Activated CD4-positive, alpha-beta T cell treated with anti-CD3 and anti-CD28 coated beads, Interleukin-2, amount 50 U/mL, for 24 hours (primary cell): ENCODE measurements at places on chromosomes 6 and 20.

GRCh38 chr6:109034526-109034925, 60.1 kb downstream of the SESN1 start:
- DNase-seq: no peak

- no peak for DNase-seq
Measured at GRCh38 chr6:36508532-36508931, 38.7 kb downstream of the STK38 start.

GRCh38 chr6:35173427-35174087, 32.4 kb upstream of the TCP11 start:
- no peak for DNase-seq

DNA sequence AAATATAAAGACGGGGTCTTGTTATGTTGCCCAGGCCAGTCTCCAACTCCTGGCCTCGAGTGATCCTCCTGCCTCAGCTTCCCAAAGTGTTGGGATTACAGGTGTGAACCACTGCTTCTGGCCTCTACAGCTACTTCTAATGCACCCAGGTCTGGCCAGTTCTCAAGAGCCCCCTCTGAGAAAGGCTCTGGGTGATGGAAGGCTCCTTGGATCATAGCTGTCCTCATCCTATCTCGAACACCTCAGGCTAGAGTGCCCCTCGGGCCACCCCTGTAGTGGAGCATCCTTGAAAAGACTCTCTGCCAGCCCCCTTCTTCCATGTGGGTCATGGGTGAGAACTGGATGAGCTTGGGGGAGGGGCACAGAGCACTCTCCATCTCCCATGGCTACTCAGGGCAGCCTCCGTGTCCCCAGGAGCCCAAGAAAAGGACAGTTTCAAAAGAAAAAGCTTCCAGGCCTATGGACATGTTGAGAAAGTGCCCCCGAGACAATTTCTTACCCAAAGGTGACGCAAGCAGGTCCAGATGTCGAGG, 714 bp upstream of the MYLK2 start:
- DNase-seq: no peak

- no peak for DNase-seq
Measured at GRCh38 chr6:7727086-7727945, 1.4 kb downstream of the BMP6 start.

DNA sequence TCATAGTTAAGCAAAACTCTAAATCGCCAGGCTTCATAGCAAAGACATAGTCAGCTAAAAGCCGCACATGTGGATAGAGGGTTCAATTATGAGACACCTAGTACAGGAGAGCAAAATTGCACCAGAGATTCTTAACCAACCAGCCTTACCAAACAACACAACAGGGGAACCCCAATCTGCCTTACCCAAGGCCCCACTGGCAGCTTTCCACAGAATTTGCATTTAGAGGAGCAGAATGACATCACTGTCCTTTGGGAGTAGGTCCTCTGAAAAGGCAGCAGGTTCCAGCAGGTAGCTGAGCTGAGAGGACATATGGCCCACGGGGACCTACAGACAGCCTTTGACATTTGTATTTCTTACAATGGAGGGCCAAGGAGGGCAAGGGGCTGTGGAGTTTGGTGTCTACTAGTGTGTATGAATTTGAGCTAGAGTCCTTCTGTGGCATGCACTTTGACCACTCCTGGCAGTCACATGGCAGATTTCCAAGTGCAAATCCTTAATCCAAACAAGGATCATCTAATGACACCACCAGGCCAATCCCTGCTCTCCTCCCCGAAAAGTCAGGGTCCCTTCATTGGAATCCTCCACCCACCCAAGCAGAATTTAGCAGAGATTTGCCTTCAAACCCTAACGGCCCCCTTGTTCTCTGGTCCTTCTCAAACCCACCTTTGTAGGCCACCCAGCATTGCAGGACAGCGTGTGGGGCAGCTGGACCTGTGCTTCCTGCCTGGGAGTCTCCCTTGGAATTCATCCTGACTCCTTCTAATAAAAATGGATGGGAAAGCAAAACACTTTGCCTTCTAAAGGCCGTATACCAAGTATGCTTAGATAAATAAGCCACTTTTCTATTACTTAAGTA, 171.2 kb upstream of the SUPT3H start:
- DNase-seq: no peak

GRCh38 chr20:55649254-55649653, 356.1 kb downstream of the CBLN4 start:
- DNase-seq: no peak

GRCh38 chr20:63067721-63068560, 61.2 kb upstream of the BHLHE23 start:
- DNase-seq: no peak

DNA sequence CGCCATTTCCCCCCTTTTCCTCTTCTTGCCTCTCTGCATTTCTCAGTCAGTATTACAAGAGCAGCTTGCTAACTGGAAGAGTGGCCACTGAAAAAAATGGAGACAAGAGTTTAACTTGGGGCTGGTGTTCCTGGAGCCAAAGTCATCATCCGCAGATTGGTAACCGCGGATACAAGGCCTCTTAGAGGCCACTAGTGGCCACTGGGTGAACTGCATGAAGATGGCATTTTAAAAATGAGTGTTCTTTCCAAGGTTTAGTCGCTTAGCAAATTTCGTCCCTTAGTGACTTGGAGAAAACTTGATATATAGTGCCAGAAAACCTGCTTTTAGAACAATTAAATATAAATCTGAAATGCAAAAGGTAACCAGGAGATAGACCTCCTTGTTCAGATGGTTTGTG, 4.8 kb downstream of the F13A1 start:
- no peak for DNase-seq

DNA sequence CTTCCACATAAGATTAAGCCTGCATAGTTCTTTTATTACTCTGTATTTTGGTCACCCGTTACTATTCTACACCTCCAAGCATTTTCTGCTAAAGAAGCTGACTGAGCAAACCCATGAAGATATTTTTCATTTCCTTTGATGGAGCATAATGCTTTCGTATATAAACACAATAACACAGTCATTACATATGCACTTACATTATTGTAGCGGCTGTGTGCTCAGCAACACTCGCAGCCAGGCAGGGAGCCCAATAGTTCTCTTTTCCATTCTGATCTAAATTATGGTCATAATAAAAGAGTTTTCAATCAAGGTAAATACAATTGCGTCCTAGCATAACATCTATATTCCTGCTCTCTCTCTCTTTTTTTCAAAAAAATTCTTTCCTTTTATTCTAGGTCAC, 69.6 kb upstream of the TFB1M start:
- DNase-seq: no peak

GRCh38 chr6:56232436-56232835, 14.9 kb downstream of the COL21A1 start:
- DNase-seq: no peak

DNA sequence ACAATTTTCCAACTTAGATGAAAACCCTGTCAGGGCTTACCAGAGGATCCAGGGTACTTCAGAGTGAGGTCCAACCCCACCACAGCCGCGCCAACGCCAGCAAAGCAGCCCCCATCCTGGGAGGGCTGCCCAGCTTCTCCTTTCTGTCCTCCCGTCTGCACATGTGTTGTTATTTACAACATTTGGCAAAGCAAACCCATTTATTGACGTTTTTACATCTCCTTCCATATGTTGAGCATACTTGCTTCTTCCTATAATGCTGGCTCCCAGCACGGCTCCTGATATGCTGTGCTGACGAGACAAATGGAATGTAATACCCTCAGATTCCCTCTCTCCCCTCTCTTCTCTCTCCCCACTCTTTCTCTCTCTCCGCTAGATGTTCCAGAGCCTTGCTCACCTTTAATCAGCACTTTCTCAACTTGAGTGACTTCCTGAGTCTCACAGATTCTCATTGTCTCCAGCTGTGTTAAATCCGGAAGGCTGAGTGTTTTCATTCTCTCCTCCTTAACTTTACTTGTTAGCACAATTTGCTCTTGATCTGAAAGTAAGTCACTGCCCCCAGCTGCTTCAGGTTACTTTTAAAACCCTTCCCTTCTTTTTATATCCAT, 22.7 kb downstream of the RCAN2 start:
- DNase-seq: no peak

- no peak for DNase-seq
Measured at GRCh38 chr6:31058128-31058894, 48.0 kb downstream of the MUC22 start.

DNA sequence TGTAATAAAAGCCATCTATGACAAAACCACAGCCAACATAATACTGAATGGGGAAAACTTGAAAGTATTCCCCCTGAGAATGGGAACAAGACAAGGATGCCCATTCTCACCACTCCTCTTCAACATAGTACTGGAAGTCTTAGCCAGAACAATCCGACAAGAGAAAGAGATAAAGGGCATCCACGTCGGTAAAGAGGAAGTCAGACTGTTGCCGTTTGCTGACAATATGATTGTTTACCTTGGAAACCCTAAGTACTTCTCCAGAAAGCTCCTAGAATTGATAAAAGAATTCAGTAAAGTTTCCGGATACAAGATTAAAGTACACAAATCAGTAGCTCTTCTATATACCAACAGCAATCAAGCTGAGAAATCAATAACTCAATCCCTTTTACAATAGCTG, 14.0 kb upstream of the RUNX2 start:
- no peak for DNase-seq

DNA sequence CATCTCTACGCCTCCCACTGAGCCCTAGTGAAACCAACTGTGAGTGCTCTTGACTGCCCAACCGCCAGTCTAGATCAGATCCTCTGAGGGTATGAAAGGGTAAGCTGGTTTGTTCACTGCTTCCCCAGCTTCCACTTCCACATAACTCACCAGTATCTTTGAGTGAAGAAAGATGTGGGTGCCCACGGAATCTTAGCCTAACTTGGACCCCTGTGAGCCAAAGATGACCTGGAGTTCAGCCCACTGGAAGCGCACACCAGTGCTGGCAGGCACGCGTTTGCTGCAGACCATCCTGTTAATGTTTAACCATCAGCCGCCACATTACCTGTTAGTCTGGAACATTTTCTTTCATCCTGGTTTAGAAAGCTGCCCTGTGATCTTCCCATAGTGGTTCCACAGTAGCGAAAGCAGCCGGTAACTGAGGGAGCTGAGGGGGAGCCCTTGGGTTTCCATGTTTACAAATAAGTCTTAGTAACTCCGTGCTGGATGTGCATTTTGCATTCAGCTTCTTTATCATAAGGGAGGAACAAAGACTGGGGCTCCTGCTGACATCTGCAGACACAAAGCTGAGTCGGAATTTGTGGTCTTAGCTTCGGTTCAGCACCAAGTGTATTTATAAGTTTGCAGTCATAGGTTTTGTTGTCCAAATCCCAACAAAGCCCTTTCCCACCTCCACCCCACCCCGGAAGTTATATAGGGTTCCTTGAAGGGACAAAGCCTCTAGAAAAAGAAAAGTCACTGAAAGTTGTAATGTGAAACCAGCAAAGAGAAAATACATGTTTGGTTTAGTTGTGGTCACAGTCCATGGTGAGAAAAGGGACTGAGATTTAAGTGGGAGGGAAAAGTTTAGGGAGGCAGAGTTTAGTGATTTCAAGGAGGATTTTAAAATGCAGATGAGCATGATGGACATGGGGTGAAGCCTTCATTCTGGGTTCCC, 71.0 kb downstream of the SSR1 start:
- no peak for DNase-seq

DNA sequence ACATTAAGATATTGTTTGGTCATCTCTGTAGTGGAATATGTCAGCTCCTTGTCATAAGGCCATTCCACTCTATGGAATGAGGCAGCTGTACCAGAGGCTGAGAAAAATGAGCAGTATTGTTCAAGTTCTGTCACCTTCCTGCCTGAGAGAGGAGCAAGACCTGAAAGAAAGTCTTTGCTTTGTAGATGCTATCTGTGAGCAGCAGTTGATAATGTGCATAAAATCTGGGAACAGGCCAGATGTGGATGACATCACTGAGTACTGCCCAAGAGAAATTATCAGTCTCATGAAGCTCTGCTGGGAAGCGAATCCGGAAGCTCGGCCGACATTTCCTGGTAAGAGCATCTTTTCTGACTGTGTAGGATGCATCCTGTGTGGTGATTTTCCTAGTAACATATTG, 16.8 kb downstream of the RIPK1 start:
- no peak for DNase-seq

- no peak for DNase-seq
Measured at GRCh38 chr6:13274707-13275434, 53.5 kb downstream of the TBC1D7 start.

DNA sequence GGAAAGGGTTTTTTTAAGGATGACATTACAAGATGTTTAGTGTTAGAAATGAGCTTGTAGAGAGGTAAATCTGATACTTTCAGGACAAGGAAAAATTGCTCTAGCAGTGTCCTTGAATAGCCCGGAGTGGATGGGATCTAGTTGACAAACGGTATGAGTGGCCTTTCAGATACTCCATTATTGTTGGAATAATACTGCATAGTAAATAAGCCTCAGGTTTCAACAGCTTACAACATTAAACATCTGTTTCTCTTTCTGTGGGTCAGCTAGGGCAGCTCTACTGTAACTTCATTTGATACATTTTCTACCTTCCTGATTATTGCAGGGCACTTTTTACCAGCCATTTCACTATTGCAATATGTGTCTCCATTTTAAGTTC, 118.0 kb downstream of the B3GAT2 start:
- no peak for DNase-seq

DNA sequence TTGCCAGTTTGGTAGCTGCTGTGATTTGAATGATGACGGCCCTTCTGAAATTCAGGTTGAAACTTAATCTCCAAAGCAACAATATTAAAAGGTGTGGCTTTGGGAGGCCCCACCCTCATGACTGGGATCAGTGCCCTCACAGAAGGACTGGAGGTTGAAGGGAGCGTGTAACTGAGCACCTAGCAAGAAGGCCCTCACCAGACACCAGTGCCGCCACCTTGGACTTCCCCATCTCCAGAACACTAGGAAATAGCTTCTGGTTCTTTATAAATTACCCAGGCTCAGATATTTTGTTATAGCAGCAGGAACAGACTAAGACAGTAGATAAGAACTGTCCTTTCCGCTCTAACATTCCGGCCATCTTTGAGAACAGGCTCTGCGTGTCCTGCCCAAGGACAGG, 243.1 kb downstream of the DLL1 start:
- no peak for DNase-seq

DNA sequence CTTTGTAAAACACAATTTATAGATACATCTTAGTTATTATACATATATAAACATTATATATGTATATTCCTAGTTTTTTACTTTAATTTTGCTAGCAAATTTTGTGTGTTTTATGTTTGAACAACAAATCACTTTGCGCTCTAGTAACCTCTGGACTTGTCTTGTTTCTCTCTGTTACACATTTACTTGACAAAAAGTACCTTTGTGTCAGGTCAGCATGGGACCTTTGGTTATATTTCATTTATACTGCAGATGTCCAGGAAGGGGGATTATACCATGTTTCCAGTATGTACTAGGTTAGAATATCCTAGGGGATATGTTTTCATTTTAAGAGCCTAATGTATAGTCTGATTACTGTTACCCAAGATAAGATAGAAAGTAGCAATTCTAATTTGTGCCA, 28.5 kb upstream of the ELOVL5 start:
- no peak for DNase-seq

- DNase-seq: peak; percentile 2
Measured at GRCh38 chr6:13573669-13574110, 711 bp upstream of the SIRT5 start.

DNA sequence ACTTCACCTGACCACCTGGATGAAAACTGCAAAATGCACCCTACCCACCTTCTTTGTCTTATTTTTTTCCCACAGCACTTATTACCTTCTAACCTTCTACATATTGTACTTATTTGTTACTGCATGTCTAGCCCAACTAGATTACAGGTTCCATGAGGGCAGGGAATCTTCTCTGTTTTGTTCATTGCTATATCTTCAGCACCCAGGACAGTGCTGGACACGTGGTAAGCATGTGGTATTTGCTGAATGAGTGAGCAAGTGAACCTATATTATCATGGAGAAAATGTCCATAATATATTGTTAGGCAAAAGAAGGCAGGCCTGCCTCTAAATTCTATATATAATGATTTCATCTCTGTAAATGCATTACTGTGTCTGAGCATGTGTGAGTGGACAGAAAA, 107.0 kb downstream of the TRERF1 start:
- DNase-seq: no peak

GRCh38 chr20:32153156-32153665, 43.7 kb downstream of the TM9SF4 start:
- DNase-seq: no peak
